Amniotic epithelial cell (primary cell): ENCODE measurements at places on chromosomes 16 and 17.

- DNase-seq: no peak
These were observed 23.9 kb upstream of the CCL1 start for GRCh38 chr17:34386697-34387550.

- DNase-seq: no peak
These were observed 7.1 kb downstream of the ECI1 start for GRCh38 chr16:2244301-2244700.

DNA sequence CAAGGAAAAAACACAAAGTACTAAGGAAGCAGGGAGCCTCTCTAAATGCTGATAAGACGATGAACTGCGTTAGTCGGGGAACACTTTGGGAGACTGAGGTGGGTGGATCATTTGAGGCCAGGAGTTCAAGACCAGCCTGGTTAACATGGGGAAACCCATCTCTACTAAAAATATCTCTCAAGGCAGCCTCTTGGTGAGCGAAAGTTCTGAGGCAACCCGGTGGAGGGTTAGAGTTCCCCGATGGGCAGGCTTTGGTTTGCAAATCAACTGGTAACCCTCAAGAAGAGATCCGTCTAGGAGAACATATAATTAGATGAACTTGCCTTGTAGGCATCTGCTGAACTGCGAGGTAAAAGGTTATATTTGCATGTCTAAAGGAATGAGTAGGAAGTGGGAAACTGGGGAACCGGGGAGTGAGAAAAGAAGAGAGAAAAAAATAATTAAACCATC, 44.6 kb downstream of the WSB1 start:
- DNase-seq: no peak

DNA sequence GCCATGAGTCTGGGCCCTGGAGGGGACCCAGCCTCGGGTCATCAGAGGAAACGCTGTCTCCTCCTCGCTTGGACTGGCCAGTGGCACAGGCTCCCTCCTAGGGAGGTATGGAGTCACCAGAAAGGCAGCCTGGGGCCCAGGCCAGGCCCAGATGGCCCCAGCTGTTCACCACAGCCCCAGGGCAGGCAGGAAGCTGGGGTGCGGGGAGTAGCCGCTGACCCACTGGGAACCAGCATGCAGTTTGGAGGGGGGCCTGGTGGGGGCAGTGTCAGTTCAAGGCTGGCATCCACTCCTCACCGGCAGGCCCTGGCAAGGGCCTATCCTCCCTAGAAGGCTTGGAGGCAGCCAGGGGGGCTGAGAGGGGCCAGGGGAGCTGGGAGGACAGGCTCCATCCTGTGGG, 48.8 kb downstream of the SDK2 start:
- DNase-seq: no peak

DNA sequence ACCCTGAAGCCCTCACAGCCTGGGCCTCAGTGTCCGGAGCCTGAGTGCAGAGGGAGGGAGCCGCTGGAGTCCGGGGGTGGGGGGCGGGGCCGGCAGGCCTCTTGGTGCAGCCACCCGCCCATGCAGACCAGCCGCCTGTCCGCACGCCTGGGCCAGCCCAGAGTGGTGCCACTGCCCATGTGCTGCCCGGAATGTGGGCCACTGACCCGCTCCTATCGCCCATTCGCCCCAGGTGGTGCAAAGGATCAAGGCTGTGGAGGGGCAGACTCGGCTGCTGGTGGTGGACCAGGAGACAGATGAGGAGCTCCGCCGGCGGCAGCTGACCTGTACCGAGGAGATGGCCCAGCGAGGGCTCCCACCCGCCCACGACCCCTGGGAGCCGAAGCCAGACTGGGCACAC, 2.6 kb downstream of the NHERF2 start:
- DNase-seq: no peak

GRCh38 chr17:622356-622755, 92.3 kb downstream of the VPS53 start:
- peak; percentile 85 for DNase-seq

GRCh38 chr16:4641306-4641687, 16.7 kb downstream of the MGRN1 start:
- DNase-seq: no peak

DNA sequence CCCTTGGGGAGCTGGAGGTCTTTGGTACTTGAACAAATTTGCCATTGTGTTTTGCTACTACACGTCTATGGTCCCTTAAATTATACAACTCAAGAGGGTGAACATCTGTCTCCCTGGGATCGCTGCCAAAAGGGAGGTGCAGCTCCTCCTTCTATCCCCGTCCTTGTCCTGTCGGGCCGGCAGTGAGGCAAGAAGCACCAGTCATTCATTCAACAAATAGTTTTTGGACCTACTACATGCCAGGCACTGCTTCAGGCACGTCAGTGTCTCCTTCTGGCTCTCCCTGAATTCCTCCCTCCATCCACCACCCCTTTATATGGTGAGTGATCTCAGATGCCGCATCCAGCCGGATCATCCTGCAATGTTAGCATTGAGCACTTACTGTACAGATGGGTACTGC, 2.2 kb upstream of the RPL38 start:
- DNase-seq: no peak

DNA sequence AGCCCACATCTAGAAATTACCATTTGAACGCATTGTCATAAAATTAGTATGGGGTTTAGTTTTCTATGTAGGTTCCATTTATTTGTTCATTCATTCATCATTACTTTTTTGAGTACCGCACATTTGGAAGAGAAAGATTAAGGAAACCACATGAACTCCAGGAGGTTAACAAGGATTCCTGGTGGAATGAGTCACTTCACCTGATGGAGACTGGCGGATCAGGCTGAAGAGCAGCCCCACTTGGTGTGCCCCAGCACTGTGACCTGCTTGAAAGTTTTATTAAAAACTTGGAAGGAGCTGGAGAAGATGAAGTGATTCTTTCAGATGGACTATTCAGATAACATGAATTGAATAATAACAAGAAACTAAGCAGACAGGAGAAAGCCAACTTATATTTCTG, 293.6 kb upstream of the CDH11 start:
- DNase-seq: peak; percentile 68

DNA sequence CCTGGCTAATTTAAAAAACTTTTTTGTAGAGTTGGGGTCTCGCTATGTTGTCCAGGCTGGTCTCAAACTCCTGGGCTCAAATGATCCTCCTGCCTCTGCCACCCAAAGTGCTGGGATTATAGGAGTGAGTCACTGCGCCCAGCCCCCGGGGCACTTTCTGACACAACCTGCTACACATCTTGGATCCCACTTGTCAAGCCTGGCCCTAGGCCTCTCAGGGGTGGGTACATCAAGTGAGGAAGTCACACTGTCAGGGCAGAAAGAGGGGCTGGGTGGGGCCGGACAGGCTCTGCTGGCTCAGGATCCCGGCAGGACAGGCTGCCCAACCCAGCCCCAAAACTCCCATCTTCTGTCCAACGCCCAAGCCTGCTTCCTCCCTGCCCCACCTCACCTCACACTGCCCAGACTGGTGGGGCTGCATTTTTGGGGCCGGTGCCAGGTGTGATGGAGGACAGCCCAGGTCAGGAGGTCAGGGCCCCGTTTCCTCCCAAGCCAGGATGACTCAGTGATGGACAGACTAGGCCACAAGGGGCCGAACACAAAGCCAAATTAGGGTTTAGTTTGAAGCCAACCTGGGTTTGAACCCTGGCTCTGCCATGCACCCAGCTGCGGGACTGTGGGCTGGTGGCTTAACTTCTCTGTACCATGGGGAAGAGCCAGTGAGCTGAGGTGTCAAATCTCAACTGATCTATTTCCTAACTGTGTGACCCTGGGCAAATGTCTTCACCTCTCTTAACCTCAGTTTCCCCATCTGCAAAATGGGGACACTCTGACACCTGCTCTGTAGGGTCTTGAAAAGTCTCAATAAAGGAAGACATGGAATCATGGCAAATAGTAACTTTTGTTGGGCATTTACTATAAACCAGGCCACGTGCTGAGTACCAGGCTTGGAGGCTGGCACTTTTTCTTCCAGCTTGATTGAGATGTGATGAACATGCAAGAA, 8.9 kb upstream of the PPL start:
- no peak for DNase-seq

DNA sequence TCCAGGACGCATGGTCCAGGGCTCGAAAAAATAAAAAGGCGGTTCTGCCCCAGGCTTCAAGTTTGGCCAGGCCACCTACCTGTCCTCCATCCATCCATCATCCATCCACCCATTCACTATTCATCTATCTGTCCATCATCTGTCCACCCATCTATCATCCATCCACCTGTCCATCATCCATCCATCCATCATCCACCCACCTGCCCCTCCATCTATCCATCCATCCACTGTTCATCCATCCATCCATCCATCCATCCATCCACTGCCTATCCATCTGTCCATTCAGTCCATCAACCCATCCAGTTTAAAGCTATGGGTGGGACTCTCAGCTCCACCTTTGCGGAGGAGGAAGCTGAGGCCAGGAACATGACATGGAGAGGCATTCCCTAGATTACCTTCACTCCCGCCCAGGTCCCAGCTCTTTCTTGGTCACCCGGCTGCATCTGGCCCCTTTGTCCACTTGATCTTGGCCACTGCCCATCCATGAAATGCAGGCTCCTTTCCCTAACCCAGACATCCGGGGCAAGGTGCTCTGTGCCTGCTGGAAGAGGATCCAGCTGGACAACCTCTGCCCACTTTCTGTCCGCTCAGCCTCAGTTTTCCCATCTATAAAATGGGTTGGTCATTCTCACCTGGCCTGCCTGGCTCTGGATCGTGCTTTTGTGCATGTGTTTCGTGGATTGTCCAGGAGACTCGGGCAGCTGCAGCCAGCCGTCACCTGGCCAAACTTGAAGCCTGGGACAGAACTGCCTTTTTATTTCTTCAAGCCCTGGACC, 236.0 kb upstream of the CIBAR2 start:
- DNase-seq: no peak

DNA sequence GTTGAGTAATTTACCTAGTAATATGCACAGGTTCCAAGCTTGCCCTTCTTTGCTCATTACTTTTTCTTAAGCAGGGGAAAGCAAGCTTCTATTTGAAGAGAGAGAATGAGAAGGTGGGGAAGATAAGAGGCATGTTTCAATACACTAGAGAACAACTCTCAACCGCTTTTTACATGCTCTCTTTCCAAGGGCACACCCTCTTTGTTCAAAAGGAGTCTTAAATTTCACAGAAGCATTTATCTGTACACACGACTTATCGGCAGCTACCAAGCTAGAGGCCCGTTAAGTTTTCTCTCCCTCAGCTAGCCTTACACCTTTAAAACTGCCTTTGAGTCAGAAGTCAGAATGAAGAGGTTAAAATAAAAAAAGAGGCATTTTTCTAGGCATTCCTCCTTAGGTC, 79.6 kb downstream of the STH start:
- DNase-seq: no peak

DNA sequence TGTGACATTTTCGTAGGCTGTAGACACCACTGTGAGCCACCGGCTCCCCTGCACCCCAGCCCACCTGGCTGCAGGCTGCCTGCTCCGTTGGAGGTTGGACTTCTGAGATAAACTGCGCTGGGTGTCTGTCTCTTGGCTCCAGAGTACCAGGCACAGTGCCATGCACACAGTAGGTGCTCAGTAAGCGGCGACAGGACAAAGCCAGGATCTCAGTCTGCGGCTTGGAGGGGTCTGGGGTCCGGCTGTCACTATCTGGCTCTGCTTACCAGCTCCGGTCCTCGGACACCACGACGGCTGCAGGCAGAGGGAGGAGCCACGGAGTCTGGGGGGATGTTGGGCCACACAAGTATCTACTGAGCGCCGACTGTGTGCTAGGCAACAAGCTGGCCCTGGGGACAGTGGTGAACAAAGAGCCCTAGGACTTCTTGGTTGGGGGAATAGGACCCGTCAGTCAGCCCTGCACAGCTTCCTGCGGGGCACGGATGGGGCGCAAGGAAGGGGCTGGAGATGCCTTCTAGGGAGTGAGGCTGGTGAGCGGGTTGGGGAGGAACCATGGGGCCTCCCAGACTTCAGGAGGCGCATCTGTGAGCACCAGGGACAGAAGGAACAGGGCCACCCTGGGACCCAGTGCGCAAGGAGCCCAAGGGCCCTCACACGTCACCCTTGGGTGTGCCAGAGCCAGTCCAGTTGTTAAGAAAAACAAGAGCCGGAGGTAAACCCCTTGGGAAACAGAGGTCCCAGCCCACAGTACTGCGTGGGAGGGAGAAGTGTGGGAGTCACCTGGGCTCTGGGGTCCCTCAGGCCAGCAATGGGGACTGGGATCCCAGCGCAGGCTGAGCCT, 17.3 kb downstream of the JPH3 start:
- no peak for DNase-seq

DNA sequence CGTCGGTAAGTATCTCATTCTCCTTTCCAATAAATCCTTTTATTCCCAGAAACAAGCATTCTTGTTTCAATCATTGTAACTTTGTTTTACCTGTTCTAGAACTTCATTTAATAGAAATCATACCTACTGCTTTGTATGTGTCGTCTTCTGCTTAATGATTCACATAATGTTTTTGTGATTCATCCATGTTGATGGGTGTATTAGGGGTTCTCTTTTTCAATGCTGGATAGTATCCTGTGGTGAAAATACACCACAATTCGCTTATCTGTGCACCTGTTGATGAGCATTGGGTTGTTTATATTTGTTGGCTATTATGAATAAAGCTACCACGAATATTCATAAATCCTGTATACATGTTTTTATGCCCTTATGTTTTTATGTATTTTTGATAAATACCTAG, 703.2 kb downstream of the MAF start:
- DNase-seq: no peak

GRCh38 chr16:56932721-56933619, 1.0 kb downstream of the HERPUD1 start:
- peak; percentile 84 for DNase-seq

GRCh38 chr16:78252757-78253156, 153.3 kb downstream of the WWOX start:
- DNase-seq: no peak

GRCh38 chr16:55501549-55502322, 7.1 kb upstream of the LPCAT2 start:
- DNase-seq: peak; percentile 42

DNA sequence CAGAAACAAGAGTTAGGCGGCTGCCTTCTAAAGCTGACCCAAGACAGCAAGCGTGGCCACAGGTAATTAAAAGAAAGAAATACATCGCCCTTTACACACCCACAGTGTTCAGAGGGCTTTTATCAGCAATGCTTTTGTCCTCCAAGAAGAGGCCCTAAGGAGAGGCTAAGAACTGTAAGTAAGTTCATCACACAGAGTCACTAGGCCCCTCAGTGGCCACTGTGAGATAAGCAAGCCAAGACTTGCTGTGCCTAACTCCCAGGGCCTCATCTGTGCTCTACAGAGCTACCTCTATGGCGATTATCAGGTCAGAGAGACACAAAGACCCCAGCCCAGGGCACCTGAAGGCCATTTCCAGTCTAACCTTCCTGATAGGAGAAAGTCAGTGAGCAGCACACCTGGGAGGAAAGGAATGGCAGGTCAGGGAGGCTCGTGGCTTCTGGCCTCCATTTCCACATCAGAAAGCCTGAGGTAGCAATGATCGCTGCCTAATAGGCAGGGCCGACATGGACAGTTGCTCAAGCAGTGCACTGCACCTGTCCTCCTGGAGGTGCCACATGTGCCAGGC, 545.2 kb upstream of the CDH11 start:
- peak; percentile 62 for DNase-seq
